Activated CD8-positive, alpha-beta memory T cell treated with anti-CD3 and anti-CD28 coated beads, Interleukin-2, amount 10 ng/mL, durations not matched to agents 7 days and 5 days (primary cell): ENCODE measurements at places on chromosomes 13 and 19.

DNA sequence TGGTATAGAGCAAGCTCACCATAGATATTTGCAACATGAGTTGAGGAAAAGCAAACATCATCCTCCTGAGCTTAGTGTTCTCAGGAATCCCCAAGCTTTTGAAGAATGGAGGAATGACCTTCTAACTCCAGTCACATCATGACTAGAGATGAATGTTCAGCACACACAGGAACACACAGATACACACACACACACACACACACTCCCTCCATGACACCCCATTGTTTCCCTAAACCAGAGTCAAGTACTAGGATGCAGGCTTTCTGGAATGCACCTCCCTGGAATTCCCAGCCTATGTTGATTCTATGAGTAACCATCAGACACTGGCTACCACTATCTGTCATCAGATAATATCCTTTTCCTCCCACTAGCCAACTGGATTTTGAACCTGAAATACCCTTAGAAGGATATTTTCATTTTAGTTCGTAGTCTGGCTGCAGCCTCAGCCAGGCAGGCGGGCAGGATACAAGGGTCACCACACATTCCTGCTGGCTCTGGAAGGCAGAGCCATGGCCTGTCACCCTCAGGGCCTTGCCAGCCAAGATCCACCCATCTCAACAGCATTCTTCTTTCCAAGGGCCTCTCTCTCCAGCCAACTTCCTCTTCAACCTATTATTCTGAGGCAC, 162.4 kb downstream of the FOXO1 start:
- DNase-seq: no peak

DNA sequence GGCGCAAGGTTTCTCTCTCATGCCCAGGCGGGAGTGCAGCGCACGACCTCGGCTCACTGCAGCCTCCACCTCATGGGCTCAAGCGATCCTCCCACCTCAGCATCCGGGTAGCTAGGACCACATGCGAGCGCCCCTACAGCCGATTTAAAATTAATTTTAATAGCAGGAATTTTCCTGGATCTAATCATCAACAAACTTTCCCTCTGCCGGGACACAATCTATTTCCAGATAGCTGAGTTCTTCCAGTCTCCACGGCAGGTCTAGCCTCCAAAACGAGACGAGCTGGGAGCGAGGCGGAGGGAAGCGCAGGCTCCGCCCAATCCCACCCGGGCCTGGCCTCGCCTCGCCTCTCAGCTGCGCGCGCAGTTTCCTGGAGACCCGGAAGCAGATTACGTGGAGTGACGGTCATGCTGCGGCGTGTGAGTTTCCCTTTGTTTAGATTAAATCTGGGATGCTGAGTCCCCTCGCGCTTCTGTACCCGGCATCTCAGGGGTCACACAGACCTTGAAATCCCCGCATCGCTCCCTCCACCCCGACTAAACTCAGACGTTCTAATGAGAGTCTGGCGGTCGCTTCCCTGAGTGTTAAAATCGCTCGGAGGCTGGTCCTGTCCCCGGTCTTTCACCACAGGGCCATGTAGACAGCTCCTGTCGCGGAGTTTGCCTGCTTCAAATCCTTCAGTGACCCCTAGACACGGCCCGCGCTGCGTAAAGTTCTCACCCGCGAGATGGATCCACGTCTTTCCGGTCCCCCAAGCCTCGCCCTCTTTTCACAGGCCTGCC, at the start of gene ZNF880:
ZNF880 (plus strand) TSS at position 365 of the 782 bp plus-strand sequence; CDS start at position 408, 43 bp downstream.
- peak; percentile 95 for DNase-seq

DNA sequence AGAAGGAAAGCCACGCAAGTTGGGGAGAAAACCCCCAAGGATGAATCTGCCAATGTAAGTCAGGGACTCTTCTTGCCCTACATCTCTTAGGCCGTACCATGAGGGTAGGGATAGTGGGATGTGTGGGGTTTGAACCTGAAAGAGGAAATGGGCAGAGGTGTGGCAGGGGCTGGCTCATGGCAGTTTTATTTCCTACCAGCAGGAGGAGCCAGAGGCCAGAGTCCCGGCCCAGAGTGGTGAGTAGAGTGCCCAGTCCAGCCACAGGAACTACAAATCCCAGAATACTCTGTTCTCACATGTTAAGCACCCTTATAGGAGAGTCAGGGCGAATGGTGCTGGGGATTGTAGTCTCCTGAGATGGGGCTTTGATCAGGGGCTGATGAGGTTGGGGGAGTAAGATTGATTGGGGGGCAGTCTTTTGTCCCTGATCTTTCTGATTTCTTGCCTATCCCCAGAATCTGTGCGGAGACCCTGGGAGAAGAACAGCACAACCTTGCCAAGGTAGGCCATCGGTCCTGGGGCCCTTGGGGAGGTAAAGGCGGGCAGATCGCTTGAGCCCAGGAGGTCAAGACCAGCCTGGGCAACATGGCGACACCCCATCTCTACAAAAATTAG, 16.5 kb downstream of the VASP start:
- DNase-seq: peak; percentile 81

GRCh38 chr13:21528616-21529015, 69.5 kb upstream of the ZDHHC20 start:
- no peak for DNase-seq

- no peak for DNase-seq
Measured at GRCh38 chr19:19662871-19663255, 613 bp downstream of the ATP13A1 start.

DNA sequence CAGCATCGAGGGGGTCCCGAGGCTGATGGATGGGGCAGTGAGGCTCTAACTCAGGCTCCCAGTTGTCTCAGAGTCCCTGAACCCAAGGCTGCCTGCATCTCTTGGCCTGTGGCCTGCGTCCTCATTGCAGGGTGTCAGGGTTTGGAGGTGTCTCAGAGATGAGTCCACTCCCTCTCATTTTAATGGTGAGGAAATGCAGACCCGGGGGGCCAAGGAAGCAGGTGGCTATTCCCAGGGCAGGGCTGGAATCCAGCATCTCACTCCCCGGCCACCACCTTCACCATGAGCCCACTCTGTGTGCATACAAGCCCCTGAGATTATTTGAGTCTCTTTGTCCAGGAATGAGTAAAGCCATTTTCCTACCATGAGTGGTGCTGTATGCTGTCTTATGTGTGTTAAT, 21.4 kb downstream of the TEX29 start:
- DNase-seq: no peak

DNA sequence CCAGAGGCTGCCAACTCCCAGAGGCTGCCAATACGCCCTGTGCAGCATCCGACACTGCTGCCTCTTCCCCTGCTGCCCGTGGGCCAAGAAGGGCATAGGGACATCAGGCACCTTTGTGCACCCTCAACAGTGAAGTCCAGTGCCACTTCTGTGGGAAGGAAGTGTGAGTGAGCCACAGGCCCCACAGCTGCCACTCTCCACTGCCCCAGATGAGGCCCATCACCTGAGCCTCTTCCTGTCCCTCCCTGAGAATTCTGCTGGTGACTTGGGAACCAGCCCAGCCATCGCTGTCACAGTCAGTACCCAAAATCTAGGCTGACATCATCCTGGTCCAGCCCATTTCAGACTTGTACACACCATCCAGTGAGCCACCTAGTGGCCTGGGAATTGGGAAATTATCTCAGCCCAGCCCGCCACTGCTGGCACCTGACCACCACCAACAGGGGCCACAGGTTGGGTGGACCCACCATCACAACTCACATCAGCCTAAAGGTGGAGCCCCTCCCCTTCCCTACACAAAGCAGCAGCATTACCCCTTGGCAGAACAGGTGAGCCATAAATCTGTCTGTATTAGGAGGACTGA, 733.9 kb upstream of the KLHL1 start:
- no peak for DNase-seq

DNA sequence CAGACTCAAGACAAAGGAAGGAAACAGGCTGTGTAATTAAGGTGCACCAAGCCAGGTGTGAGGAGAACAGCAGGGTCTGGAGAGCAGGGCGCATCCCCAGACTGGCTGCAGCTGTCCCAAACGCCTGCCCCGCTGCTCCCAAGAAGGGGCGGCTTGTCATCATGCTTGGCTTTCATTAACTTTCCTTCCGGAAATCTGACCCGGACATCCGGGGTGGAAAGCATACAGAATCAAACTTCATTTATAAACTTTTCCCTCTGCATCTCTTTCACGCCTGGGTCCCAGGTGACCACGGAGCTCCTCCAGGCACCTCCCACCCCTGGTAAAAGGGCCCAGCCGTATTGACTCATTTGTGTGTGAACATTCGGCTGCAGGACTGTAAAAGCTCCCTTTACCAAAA, 31.7 kb downstream of the TSHZ3 start:
- no peak for DNase-seq

GRCh38 chr13:30744056-30744680, 8.8 kb downstream of the ALOX5AP start:
- DNase-seq: peak; percentile 97

DNA sequence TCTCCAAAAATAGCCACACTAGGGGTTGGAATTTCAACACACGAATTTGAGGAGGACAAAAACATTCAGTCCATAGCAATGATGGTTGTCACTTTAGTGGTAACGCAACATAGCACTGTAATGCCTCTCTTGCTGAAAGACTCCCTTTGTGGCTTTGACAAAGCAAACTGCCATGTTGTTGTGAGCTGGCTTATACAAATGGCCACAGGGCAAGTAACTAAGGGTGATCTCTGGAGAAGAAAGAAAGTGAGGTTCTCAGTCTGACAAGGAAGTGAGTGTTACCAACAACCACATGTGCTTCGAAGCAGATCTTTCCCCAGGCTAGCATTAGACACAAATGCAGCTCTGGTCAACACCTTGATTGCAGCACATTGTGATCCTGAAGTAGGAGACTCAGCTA, 79.1 kb upstream of the PCDH17 start:
- DNase-seq: no peak

GRCh38 chr19:16619457-16619856, 8.5 kb downstream of the MED26 start:
- DNase-seq: no peak

DNA sequence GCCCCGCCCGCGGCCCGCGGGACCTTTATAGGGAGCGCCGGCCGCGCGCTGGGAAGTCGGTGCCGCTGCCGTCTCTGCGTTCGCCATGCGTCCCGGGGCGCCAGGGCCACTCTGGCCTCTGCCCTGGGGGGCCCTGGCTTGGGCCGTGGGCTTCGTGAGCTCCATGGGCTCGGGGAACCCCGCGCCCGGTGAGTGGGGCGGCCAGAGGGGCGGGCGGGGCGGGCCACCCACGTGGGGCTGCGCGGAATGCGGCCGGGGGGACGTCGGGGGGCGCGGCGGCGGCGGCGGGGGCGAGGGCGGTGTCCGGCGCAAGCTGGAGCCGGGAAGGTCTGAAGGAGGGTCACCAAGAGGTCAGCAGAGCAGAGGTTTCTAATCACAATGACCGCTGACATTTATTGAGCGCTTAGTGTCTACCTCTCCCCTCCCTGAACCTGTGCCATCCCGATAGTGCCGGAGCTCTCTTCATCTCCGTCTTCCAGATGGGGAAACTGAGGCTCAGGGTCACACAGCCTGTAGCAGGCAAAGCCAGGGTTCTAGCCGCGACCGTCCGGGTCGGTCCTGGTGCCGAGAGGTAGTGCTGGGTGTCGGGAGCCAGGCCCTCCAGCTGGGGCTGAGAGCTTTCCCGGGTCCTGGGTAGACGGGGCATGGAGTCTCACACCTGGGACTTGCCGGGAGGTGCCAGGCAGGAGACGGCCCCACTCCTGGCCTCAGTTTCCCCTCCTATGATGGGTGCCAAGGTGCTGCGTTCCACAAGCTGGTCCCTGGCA, at the start of gene FSTL3:
FSTL3 (plus strand) TSS at position 54 of the 767 bp plus-strand sequence; CDS start at position 86, 32 bp downstream.
- no peak for DNase-seq

- DNase-seq: no peak
Measured at GRCh38 chr13:84352946-84353345, 470.7 kb upstream of the SLITRK1 start.
